ENCODE measurements at places on chromosomes 13 and 19.

- no peak for DNase-seq
Observed at GRCh38 chr13:49936968-49937273, 781 bp upstream of the SPRYD7 start.

DNA sequence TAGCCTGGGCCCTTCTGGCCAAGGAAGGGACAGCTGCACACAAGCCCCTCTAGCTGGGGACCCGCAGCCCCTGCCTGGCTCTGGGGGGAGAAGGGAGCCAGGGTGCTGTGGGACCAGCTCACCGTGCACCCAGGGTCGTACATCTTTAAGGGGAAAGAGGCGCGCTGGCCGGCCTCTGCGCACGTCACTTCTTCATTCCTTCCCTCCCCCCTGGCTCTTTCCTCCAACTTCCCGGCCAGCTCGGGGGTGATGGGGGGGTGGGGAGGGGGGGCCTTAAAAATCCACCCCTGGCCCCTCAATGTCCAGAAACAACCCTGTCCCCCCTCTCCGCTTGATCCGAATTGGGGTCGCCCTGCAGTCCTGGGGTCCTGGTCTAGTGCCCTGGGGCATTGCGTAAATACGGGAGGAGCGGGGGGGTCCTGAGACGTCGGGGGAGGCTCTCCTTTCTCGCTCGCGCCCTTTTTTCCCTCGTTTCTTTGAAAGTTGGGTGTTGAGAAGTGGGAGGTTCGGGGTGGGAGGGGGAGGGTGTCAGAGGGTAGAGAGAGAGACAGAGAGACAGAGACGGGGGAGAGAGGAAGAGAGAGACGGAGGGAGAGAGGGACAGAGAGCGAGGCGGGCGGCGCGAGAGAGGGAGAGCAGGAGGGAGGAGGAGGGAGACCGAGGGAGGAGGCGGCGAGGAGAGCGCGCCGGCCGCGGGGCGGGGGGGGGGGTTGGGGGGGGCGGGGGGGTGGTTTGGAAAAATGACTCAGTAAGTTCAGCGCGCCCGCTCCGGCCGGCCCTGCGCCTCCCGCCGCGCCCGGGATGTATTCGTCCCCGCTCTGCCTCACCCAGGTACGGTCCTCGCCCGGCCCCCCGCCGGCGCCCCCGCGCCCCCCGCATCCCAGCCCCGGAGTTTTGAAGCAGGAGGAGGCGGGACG is at the start of gene NFIC:
NFIC (plus strand) TSS at position 748 of the 917 bp plus-strand sequence; CDS start at position 802, 54 bp downstream.
- DNase-seq: peak; percentile 68

DNA sequence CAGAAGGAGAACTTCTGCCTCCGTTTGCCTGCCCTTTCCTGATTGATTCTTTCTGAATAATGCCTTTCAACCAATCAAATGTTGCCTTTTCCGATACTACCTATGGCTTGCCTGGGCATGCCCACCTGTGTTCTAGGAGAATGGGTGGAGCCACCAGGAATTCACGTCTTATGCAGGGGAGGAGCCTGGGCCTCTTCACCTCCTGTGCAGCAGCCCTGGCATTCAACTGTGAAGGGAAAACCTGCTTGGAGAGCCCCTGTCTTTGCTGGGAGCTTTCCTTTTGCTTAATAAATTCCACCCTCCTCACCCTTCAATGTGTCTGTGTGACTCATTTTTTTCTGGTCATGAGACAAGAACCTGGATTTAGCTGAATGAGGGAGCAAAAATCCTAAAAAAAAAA is 730.7 kb downstream of the UQCRFS1 start:
- no peak for DNase-seq

DNA sequence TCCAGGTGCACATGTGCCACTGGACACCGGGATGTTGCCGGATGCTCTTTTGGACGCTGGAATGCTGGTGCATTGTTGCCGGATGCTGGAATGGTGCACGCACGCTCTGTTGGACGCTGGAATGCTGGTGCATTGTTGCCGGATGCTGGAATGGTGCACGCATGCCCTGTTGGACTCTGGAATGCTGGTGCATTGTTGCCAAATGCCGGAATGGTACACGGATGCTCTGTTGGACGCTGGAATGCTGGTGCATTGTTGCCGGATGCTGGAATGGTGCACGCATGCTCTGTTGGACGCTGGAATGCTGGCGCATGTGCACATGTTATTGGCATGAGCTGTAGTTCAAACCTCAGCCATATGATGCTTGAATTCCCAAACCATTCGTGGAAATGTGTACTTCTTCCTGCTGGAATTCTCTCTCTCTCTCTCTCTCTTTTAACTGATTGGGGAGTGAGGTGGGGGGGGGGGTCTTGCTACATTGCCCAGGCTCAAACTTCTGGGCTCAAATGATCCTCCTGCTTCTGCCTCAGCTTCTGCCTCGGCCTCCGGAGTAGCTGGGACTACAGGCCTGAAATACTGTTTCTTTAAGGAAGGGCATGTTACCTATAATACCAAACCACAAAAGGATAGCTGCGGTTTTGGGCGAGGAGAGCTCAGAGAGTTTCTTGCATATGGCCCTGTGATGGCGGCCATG is 1.2 kb upstream of the MCF2L start:
- DNase-seq: no peak

GRCh38 chr19:2552859-2553258 is 76.9 kb downstream of the GADD45B start:
- DNase-seq: no peak

- DNase-seq: no peak
Observed at GRCh38 chr13:110801044-110801443, 87.5 kb downstream of the ING1 start.

GRCh38 chr19:15296353-15296752 is 36.0 kb downstream of the BRD4 start:
- DNase-seq: no peak

DNA sequence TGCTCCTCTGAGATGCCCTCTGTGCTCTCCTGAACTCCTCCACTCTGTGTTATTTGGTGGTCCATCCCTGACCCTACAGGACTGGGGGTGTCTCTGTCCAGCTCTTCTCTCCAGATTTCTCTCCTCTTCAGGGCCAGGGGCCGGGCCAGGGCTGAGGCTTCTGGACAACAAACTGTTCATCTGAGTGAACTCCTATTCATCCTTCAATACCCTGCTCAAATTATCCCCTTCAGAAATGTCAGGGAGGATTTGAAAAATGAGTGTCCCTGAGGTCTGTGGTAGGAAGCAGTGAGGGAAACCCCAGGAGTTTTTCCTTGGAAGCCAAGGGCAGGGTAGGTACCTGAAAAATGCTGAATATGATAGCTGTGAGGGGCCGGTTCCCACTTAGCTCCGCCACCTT is 7.6 kb downstream of the PDE4C start:
- DNase-seq: no peak

GRCh38 chr19:19540715-19541515 is 2.9 kb downstream of the CILP2 start:
- no peak for DNase-seq

DNA sequence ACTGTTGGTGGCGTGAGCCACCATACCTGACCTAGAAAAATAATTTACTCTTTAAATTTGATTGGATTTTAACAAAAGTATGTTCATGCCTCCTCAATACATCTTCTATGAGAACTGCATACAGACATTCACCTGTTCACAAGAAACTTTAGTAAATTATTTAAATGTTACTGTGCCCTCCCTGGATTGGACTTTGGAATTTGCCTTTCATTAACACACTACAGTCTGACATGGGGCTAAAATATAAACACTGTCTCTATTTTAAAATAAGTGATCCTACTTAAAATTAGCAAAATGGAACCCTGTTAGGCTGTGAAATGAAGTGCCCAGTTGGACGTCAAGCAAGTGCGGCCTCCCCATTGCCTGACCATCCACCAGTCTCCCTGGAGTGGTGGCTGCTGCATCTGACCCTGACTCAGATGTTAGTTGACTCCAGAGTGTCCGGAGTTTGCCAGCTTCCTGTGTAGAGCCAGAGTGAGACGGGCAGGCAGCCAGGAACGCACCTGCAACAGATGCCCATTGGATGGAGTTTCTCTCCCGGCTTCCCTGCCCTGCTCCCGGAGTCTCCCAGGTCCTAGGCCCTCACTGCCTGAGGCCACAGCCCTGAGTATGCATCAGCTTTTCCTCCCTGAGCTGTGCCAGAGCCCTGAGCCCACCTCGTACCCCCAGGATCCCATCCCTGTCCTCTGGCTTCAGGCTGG is 45.9 kb upstream of the ATP11A start:
- no peak for DNase-seq

DNA sequence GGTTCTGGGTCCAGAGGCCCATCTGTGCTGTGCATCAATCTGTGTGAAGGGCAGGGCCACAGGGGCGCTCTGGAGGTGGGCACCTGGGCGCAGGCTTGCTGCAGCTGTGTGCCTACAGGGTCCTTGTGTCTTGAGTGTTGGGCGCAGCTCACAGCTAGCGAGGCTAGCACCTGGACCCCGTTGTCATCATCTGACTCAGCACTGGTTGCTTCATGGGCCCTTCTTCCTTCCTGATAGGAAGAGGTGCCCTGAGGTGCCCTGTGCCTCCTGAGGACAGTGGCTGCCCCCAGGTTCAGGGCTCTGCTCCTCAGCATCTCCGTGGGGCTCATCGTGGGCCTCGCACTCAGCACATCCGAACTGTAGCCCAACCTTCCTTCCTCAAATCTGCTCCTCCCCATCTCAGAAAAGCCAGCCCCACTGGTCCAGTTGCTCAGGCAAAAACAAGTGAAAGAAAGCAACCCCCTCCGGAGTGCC is 54.8 kb downstream of the GATAD2A start:
- no peak for DNase-seq

DNA sequence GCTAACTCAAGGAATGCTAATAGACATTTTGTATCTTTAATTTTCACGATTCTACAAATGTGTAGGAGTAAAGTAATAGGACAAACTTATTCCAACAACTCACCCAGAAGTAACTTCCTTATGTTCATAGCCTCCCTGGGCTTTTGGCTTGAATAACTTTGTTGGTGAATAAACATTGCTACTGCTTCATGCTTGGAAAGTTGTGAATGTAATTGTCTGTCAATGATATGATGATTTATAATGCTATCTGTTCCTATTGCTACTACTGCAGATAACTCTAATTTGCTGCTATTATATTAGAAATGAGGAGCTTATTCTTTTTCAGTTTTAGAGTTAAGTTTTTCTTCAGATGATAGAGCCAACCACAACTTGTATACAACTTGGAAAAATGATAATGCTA is 307.7 kb downstream of the PCDH9 start:
- DNase-seq: no peak

DNA sequence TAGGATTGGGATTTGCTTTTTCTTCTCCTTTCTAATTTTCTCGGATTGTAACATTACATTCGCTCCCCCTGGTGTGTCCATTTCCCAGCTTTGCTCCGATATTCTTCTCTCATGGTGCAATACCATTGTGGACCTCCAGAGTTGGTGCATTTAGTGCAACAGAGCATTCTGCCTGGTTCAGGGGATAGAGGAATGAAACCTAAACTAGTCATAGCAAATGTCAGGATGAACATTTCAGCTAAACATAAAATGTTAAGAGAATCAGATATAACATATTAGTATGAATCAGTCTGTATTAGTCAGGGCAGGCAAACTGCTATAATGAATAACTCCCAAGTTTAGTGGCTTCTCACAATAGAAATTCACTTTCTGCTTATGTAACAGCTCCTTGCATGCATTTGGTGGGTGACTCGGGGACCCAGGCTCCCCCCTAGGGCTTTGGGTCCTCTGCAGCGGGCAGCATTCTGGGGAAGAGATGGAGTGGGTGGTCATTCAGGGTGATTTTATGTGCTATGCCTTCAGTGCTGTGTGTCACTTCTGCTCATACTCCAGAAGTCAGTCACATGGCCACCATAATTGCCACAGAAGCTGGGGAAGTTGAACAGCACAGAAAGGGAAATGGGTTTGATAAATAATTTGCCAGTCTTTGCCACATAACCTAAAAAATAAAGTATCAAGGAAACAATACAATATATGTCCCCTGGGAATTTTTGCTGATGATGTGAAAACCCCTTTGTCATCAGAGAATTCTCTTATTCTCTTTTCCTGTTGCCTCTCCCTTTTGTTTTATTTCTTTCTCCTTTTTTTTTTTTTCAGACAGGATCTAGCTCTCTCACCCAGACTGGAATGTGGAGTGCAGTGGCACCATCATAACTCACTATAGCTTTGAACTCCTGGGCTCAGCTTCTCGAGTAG is 111.0 kb downstream of the HSPH1 start:
- no peak for DNase-seq

DNA sequence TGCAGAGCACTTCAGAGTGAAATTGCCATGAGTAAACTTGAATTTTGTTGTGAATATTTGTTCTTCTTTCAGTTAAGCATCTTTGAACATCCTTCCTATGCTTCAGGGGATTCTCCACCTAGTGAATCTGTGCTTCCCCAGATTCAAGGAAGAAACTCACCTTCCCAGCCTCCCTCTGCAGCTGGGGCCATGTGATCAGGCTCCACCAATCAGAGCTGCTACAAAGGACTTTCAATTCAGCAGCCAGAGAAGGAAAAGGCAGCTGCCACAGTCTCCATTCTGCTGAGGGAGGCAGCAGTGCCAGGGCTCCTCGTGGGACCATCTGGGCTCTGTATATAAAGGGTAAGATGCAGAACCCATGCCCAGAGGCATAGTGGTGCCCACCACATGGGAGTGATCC is 89.7 kb upstream of the SIAH3 start:
- DNase-seq: no peak

- no peak for DNase-seq
Observed at GRCh38 chr13:99366075-99366987, 59.1 kb upstream of the GPR183 start.

- peak; percentile 22 for DNase-seq
Observed at GRCh38 chr13:78022164-78022877, 103.7 kb upstream of the EDNRB start.

- DNase-seq: peak; percentile 79
Observed at GRCh38 chr19:2691951-2692350, 10.5 kb downstream of the GNG7 start.

DNA sequence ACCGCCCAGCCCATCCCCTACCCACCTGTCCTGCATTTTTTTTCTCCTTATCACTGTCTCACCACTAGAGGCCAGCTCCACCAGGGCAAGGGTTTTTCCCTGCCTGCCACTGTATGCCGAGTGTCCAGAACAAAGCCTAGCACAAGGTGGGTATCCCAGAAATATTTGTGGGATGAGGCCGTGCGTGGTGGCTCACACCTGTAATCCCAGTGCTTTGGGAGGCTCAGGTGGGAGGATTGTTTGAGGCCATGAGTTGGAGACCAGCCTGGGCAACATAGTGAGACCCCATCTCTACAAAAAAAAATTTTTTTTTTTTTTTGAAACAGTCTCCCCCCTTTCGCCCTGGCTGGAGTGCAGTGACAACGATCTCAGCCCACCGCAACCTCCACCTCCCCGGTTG is 2.9 kb upstream of the MRI1 start:
- DNase-seq: no peak

- no peak for DNase-seq
Observed at GRCh38 chr13:59963383-59963782, 200.3 kb downstream of the DIAPH3 start.

- no peak for DNase-seq
Observed at GRCh38 chr13:32582281-32582680, 4.0 kb upstream of the PDS5B start.

- DNase-seq: no peak
Observed at GRCh38 chr13:44280456-44280855, 93.2 kb upstream of the SERP2 start.

DNA sequence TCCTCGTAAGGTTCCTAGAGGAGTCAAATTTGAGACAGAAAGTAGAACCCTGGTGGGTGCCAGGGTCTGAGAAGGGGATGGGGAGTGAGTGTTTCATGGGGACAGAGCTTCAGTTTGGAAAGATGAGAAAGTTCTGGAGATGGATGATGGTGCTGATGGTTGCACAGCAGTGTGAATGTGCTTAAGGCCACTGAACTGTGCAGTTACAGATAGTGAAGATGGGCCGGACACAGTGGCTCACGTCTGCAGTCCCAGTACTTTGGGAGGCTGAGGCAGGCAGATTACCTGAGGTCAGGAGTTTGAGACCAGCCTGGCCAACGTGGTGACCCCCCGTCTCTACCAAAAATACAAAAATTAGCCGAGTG is 917 bp downstream of the SPC24 start:
- no peak for DNase-seq

- DNase-seq: no peak
Observed at GRCh38 chr19:42427313-42427712, at the start of gene LIPE. Gene LIPE, minus strand, starts transcription at chr19:42427388. Its CDS starts 239 bp downstream, at chr19:42427149.

Measured in hippocampal formation (tissue), 2 donors.